ENCODE measurements at places on chromosomes 12 and 14. TPM values are rescaled to one million over a fixed set of nuclear protein-coding genes. Genes with fewer than 3 reads are reported as not detected.
A peak's percentile ranks its signal among the peaks of the same experiment; 100 is the strongest.

DGLUCY gene
- 35.4 TPM for total RNA-seq

AKAP3 gene
- 1.8 TPM for total RNA-seq

ACRBP gene
- total RNA-seq: 3.2 TPM

SYT10 gene
- total RNA-seq: 0.78 TPM

DNA sequence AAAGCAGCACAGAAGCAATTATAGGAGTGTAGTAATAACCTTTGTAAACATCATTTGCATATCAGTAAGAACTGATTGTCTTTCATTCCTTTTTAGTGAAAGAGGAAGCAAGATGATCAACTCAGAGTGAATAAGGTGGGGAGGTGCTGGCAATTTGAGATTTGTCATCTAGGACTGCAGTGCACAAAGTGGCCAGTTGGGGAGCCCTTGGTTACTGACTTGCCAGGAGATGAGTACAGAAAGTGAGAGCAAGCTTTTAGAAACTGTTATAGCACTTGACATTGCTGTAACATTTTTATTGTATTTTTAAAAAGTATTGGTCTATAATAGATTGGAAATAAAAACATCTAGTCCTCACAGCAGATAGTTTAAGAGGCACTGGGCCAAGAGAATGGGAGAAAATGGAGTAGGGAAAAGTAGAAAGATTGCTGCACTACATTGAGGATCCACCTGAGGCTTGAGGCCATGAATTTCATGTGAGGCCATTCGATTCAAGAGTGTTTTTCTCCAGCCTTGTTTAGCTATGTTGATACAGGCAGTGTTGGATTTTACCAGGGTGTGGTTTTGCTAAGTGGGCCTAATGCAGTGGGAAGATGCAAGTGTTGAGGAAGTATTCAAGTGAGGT is 98.2 kb downstream of the SNAPC1 start:
- peak; percentile 74 for DNase-seq
- no peaks in the 10 kb centered on the region for H3K36me3 ChIP-seq
- H3K4me1 ChIP-seq: peaks cover 4% of the 10 kb centered on the region
- no peaks in the 10 kb centered on the region for H3K27me3 ChIP-seq
- no peak overlapping the region for H3K4me3 ChIP-seq

GRCh38 chr12:26833743-26834490 is 923 bp upstream of the ITPR2 start:
- H3K36me3 ChIP-seq: peaks cover 9% of the 10 kb centered on the region
- peaks cover 29% of the 10 kb centered on the region for H3K4me1 ChIP-seq
- DNase-seq: peak; percentile 69
- H3K27ac ChIP-seq: peak overlapping the region; percentile 86

PRPH gene
- total RNA-seq: 1.7 TPM

DNA sequence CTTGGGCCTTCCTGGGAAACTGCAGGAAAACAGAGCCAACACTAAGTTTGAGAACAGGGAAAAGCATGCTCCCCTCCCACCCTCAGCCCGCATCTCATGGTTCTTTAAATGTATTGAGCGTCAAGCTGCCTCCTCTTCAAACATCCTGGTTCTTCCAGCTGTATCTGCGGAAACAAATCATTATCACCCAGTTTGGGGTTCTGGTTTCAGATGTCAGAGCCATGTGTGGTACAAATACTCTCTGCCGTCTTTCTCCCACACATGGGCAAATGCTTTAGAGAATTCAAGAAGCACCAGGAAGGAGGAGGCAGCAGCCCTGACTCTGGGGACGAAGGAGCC is 29.1 kb downstream of the JDP2 start:
- peaks cover 6% of the 10 kb centered on the region for H3K36me3 ChIP-seq
- no peak for DNase-seq
- H3K27me3 ChIP-seq: no peaks in the 10 kb centered on the region
- no peak overlapping the region for H3K4me3 ChIP-seq
- peak overlapping the region; percentile 84 for H3K27ac ChIP-seq
- H3K4me1 ChIP-seq: peaks cover 76% of the 10 kb centered on the region

- no peaks in the 10 kb centered on the region for H3K36me3 ChIP-seq
- H3K4me1 ChIP-seq: no peaks in the 10 kb centered on the region
- no peak overlapping the region for H3K27ac ChIP-seq
Measured at GRCh38 chr12:105423237-105423636, 92.7 kb downstream of the C12orf75 start.

GRCh38 chr14:105931808-105932483 is 405.6 kb downstream of the TMEM121 start:
- H3K36me3 ChIP-seq: peaks cover 67% of the 10 kb centered on the region
- no peak for DNase-seq
- H3K4me1 ChIP-seq: no peaks in the 10 kb centered on the region
- H3K27me3 ChIP-seq: peaks cover 16% of the 10 kb centered on the region
- no peak overlapping the region for H3K4me3 ChIP-seq
- H3K27ac ChIP-seq: no peak overlapping the region

DNA sequence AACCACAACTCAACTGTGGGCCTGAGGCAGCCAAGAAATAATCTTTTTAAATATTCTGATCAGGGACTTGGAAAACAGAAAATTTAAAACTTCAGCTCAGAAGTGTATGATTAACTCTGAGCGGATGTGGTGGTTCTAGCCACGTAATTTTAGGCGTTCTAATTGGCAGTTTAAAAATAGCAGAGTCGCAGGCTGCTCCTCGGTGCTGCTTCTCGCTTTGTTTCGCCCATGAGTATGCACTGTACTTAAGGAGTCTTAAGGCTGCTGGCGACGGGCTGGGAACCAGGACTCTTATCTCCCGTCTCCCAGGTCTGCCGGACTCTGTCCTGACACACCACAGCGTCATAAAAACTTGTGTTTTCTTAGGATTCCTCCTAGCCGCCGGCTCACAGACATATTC is 113.4 kb upstream of the PELI2 start:
- peak overlapping the region; percentile 11 for H3K27ac ChIP-seq
- peaks cover 27% of the 10 kb centered on the region for H3K4me1 ChIP-seq
- peaks cover 3% of the 10 kb centered on the region for H3K27me3 ChIP-seq
- H3K4me3 ChIP-seq: no peak overlapping the region

DNA sequence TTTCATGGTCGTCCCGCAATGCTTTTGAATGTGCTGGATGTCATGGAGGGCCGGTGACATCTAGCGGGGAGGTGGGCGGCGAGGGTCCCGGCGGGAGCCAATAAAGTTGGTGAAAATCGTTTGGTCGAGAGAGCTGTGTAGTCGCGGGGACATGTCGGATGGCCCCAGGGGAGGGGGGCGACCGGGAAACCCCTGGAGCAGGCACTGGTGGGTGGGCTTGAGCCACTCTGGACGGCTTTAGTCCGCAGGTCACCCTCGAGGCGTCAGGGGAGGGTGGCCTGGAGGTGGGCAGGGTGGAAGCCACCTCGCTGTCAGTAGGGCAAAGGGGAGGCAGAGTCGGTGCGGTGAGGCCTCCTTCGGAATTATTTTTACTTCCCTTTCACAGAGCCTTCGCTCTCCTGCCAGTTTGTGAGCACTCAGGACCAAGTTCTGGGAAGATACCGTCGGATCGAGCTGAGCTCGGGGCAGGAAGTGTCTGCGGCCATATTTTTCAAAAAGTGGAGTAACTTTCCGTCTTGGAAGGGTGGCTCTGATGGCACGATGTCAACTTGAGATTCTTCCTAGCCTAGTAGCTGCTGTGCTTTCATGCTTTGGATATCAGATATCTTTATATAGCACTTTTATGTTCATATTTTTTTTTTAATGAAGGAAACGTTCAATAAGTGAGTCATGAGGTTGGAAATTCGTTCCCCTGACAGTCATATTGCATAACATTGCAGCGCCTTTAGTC is 28.2 kb downstream of the WBP11 start:
- peak overlapping the region; percentile 93 for H3K27ac ChIP-seq
- no peaks in the 10 kb centered on the region for H3K27me3 ChIP-seq
- peaks cover 35% of the 10 kb centered on the region for H3K4me1 ChIP-seq

GRCh38 chr12:53169644-53170043 is 10.9 kb upstream of the ZNF740 start:
- H3K27ac ChIP-seq: no peak overlapping the region
- no peak overlapping the region for H3K4me3 ChIP-seq
- H3K36me3 ChIP-seq: no peaks in the 10 kb centered on the region
- H3K27me3 ChIP-seq: peaks cover 91% of the 10 kb centered on the region

DNA sequence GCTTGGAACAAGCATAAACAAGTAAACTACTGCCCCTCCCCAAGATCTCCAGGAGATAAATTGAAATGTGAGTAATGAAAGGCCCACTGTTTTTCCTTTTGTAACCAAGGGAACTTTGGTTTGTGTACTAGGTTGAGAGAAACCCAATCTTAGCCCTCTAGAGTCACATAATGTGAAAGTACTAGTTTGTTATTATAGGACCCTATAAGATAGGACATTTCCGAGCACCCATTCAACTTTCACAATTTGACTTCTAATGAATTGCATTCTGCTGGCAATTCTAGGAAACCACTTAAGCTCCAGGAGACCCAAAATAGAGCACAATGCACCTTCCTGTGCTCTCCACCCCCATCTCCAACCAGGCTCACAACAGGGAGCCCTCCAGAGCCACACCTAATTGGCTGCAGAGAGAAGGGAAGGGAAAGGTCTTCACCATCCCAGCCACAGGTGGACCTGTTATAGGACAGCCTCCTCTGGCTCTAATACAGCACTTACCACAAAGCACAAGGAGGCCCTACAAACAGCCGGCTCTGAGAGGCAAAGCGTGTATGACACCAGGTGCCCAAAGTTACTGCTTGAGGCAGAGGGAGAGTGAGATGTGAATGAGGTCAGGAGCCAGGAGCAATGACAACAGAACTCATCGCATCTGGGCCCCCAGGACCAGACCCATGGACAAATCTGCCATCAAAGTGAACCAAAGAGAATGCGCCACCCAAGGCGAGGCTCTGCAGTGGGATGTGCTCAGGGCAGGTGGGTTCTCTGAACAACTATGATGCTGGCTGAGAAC is 163.3 kb upstream of the NTF3 start:
- peaks cover 10% of the 10 kb centered on the region for H3K36me3 ChIP-seq
- peaks cover 14% of the 10 kb centered on the region for H3K4me1 ChIP-seq
- H3K27me3 ChIP-seq: no peaks in the 10 kb centered on the region
- H3K27ac ChIP-seq: no peak overlapping the region
- no peak overlapping the region for H3K4me3 ChIP-seq
- DNase-seq: no peak

GRCh38 chr12:49582201-49582600 is 14.3 kb upstream of the MCRS1 start:
- DNase-seq: no peak
- peaks cover 8% of the 10 kb centered on the region for H3K4me1 ChIP-seq
- H3K27ac ChIP-seq: no peak overlapping the region
- no peak overlapping the region for H3K4me3 ChIP-seq
- H3K27me3 ChIP-seq: no peaks in the 10 kb centered on the region

DNA sequence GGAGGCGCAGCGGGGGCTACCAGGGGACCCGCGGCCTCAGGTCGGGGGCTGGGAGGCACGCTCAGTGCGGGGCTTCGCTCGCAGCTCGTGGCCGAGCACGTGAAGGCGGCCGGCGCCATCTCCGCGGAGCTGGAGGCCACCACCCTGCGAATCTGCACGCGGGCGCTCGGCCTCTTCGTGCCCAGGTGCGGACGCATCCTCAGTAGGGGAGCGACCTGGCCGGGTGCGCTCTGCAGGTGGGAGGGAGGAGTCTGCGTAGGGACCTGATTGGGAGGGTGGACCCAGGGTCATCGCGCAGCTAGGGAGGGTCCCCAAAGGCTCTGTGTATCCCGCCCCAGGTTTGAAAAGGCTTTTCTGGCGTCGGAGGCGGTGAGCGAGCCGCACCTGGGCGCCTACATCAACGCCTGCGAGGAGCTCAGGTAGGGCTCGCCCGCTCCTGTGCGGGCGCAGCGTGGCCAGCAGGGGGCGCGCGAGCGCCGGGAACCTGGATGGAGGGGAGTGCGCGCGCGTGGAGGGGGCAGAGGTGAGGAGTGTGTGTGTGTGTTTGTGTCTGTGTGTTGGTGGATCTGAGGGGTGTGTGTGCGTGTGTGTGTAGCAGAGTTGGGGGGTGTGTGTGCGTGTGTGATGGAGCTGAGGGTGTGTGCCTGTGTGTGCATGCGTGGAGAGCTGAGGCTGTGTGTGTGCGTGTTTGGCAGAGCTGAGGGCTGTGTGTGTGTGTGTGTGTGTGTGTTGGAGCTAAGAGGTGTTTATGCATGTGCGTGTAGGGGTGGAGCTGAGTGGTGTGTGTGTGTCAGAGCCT is 10.3 kb downstream of the EXOC3L4 start:
- H3K4me3 ChIP-seq: peak overlapping the region; percentile 30
- peak; percentile 85 for DNase-seq
- H3K36me3 ChIP-seq: no peaks in the 10 kb centered on the region

CD69 gene
- 0.42 TPM for total RNA-seq

DNA sequence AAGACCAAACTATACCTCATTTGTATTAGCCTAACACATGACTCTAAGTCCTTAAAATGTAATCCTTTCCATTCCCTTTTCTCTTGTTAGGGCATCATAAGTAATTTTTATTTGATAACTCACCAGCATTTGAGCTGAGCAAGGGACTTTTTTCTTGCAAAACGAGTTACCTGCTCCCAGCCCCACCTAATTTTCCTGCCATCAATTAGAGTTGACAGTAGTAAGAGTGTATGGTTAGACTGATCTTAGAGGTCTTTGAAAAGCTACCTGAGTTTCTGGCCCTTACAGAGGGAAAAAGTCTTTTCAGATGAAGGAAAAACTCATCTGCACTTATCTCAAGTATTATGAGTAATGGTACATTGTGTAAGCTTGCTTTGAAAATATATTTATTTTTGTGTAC is 33.7 kb upstream of the AMN start:
- H3K27me3 ChIP-seq: no peaks in the 10 kb centered on the region
- no peak overlapping the region for H3K27ac ChIP-seq

GRCh38 chr12:40921563-40922163 is 229.4 kb downstream of the CNTN1 start:
- no peak overlapping the region for H3K27ac ChIP-seq
- no peaks in the 10 kb centered on the region for H3K27me3 ChIP-seq
- no peaks in the 10 kb centered on the region for H3K36me3 ChIP-seq
- no peak overlapping the region for H3K4me3 ChIP-seq
- DNase-seq: no peak
- H3K4me1 ChIP-seq: no peaks in the 10 kb centered on the region

KITLG gene
- total RNA-seq: 8.1 TPM

- H3K4me3 ChIP-seq: no peak overlapping the region
- H3K4me1 ChIP-seq: peaks cover 28% of the 10 kb centered on the region
- H3K27me3 ChIP-seq: peaks cover 17% of the 10 kb centered on the region
- H3K27ac ChIP-seq: no peak overlapping the region
- no peaks in the 10 kb centered on the region for H3K36me3 ChIP-seq
- DNase-seq: no peak
Measured at GRCh38 chr12:21599143-21599999, 5.3 kb downstream of the GYS2 start.

INHBC gene
- 0.16 TPM for total RNA-seq

MGAT4C gene
- 2.2 TPM for total RNA-seq

ARMH4 gene
- 12.1 TPM for total RNA-seq

SOX5 gene
- total RNA-seq: 3.6 TPM

GRCh38 chr14:97379091-97379531 is 581.9 kb downstream of the VRK1 start:
- no peak overlapping the region for H3K4me3 ChIP-seq
- no peak overlapping the region for H3K27ac ChIP-seq
- H3K4me1 ChIP-seq: peaks cover 58% of the 10 kb centered on the region
- peaks cover 48% of the 10 kb centered on the region for H3K27me3 ChIP-seq
- no peaks in the 10 kb centered on the region for H3K36me3 ChIP-seq

- H3K27ac ChIP-seq: no peak overlapping the region
- H3K27me3 ChIP-seq: no peaks in the 10 kb centered on the region
- no peaks in the 10 kb centered on the region for H3K36me3 ChIP-seq
- no peak overlapping the region for H3K4me3 ChIP-seq
Measured at GRCh38 chr14:105501504-105502291, 10.7 kb downstream of the TEDC1 start.

CCND2 gene
- total RNA-seq: 261 TPM

MMP17 gene
- total RNA-seq: 67.1 TPM

PCBP2 gene
- 984 TPM for total RNA-seq

Data from WTC11 (cell line).